Activated T-helper 1 cell treated with anti-CD3 and anti-CD28 coated beads, Interleukin-12 subunit alpha, Interleukin-12 subunit beta, Interleukin-2, Interleukin-4 antibody, amounts not matched to agents 30 ng/mL and 10 ng/mL and 1 ng/mL, durations not matched to agents 14 hours and 24 hours and 36 hours (primary cell): ENCODE measurements at places on chromosomes 12 and 14.

GRCh38 chr12:49170924-49171323 lies 18.0 kb downstream of the TUBA1A start:
- no peak for DNase-seq

- DNase-seq: no peak
Observed at GRCh38 chr14:99687284-99688209, 3.4 kb downstream of the CYP46A1 start.

DNA sequence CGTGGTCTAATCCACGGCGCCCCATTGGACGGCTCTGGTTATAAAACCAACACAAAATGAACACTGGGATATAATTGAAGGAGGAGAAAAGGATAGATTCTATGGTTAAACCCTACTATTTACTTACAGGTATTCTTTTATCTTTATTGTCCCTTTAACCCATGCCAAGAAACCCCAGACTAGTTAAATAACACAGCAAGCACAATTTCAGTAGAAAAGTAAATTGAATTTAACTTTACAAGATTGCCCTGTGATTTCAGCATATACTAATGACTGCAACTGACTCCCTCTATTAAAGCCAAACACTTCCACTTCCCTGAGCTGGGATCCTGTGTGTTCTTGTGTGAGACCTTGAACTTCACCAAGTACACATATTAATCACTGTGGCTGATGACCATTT lies 45.3 kb downstream of the BCL11B start:
- no peak for DNase-seq

DNA sequence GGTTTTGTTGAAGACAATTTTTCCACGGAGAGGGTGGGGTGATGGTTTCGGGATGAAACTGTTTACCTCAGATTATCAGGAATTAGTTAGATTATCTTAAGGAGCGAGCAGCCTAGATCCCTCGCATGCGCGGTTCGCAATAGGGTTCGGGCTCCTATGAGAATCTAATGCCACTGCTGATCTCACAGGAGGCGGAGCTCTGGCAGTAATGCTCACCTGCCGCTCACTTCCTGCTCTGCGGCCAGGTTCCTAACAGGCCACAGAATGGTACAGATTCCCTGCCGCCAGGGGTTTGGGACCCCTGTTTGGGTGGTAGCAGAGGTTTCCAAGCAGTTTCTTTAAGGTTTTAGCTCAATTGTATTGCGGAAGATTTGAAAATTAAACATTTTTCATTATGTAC lies 439.8 kb upstream of the OR4E1 start:
- no peak for DNase-seq

DNA sequence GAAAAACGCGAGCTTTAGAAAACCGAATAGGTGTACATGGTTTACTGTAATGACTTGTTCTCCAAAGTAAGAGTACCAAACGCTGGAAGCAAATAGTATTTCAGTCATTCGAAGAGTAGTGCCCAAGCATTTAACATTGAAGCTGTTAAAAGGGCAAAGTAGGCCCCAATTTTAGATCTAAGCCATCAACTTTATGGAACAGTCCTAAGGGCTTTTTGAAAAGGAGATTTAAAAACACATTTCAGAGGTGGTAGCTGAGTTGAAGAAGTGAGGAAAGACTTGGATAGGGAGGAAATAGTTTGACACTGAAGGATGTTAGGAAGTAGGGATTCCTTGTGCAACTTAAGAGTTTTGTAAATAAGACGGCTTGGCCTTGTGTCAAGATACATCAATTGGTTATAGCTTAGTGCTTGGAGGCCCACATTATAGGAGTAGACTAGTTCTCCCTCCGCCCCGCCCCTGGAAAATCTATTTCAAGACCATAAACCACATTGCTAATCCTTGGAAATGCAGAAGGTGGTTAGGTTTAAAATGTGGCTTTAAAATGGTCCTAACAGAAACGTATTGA lies 783 bp upstream of the TUBA1B start:
- no peak for DNase-seq

DNA sequence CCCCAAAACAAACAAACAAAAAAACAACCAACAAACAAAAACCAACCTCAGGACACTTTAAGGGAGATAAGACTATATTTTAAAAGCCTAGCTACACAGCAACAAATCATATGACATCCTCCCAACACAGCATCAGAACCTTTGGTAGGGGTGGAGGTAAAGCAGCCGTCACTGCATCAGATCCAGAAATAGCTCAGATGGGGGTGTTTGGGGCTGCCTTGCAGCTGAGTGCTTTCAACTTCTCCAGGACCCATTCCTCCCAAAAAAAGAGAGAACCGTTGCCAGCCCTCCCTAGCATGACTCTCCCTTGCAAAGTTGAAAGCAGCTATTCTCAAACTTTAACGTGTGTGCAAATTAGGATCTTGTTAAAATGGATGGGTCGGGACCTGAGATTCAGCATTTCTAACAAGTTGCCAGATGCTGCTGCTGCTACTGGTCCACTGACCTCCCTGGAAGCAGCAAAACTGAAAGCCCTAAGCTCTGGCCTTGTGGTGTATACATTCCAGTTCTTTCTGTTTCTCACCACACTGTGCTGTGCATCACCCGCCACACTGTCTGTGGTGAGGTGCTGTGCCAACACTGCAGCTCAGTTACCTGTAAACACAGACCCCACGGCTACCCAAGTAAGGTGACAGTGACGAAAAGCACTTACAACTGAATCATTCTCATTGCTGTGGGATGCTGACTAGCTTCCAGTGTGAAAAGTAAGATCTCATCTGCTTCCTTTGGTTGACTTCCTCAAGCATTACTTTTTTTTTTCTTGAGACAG lies 54.0 kb downstream of the SLC38A1 start:
- DNase-seq: peak; percentile 85

DNA sequence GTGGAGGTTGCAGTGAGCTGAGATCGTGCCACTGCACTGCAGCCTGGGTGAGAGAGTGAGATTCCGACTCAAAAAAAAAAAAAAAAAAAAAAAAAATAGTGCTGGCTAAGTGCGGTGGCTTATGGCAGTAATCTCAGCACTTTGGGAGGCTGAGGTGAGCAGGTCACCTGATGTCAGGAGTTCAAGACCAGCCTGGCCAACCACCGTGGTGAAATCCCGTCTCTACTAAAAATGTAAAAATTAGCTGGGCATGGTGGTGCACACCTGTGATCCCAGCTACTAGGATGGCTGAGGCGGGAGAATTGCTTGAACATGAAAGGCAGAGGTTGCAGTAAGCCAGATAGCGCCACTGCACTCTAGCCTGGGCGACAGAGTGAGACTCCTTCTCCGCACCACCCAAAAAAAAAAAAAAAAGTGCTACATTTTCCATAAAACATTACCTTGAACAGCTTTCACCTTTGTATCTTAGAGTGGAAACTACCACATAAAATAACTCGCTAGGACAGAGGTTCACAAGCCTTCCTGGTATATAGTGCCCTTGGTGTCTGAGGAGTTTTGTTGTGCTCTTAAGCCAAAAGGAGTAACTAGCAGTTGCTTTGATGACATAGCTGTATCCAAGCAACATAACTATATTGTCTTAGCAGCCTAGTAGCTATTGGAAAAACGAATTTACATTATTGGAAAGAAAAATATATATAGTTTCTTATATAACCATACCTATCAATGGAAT lies 11.1 kb downstream of the PTGES3 start:
- no peak for DNase-seq

DNA sequence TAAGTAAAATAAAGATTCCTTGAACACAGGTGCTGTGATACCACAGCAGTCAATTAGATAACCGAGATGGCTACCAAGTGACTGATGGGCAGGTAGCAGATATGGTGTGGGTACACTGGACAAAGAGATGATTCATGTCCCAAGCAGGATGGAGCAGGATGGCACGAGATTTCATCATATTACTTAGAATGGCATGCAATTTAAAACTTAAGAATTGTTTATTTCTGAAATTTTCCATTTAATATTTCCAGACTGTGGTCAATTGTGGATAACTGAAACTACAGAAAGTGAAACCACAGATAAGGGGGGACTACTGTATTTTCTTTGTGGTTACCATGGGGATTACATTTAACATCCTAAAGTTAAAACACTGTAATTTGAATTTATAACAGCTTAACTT lies 7.5 kb upstream of the ZFP36L1 start:
- DNase-seq: no peak

GRCh38 chr14:75987201-75987970 lies 1.8 kb downstream of the IFT43 start:
- no peak for DNase-seq

GRCh38 chr14:91396959-91397815 lies 20.4 kb downstream of the CCDC88C start:
- peak; percentile 54 for DNase-seq

DNA sequence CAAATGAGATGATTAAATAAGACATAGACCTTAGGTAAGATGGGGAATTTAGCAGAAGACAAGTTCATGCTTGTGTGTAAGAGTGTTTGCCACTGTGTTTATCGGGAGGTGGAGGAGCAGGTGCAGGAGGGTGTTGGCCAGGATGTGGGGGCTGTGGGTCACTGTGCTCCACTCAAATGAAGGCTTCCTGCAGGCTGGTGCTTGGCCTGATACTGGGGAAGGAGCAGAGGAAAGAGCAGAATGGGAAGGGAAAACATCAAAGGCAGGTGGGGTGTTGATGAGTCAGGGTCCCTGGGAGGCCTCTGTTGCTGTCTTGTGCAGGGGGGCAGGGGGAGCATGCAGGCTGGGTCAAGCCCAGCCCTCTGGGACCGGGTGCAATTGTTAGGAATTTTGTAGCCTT lies 126.5 kb downstream of the TSPAN9 start:
- no peak for DNase-seq

GRCh38 chr12:1870086-1870485 lies 48.4 kb downstream of the CACNA2D4 start:
- no peak for DNase-seq

DNA sequence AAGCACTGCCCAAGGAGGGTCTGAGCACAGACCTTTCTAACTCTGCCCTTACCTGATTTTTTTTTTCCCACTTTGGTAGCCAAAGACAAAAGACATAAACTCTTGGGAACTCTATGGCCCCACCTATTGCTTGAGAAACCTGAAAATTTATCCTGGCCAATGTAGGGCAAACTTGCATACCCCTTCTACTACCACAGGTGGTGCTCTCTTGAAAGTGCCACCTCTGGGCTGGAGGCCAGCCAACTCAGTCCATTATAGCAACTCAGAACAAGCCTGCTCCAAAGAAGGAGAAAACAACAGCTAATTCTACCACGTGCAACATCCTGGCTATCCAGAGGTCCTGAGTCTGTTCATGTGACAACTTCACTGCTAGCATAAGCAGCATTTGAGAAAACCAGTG lies 55.7 kb upstream of the ABCD2 start:
- no peak for DNase-seq

DNA sequence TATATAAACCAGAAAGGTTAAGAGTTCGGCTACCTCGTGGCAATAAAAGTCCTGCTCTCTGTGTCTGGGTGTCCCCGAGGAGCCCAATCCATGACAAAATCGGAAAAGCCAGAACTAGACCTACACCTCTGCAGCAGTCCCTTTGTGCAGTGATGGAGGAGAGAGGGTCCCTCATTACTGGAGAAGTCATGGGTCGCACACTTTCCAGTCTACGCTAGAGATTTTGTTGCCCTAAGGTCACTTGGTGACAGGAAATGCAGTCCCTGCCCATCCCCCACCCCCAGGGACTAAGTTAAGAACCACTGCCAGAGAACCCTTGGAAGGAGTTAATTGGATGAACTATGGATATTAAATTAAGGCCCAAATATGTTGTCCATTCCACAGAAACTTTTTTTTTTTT lies 104.4 kb upstream of the ATF7IP start:
- DNase-seq: no peak
